ENCODE measurements at places on chromosomes 1 and 21.

DNA sequence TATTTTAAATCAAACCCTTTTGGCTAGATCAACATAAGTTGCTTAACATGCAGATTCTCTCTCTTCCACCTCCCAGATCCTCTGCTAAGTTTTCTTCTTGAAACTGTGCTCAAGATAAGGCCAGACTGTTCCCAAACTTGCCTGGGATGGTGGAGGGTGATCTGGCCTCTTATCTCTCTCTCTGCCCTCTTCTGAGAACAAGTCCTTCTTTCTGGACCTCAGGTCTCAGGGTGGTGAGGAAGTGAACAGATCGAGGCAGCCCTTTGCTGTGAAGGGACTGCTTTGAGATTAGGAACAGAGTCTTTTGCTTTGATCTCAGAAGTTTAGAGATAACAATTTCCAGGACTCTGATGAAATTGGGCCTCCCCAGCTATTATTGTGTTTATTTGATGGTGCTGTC is 70.7 kb downstream of the HUNK start:
- no peak for DNase-seq

- no peak for DNase-seq
These were observed 33.3 kb upstream of the CNTN2 start for GRCh38 chr1:205009670-205010069.

- DNase-seq, result no peak
These were observed 72.6 kb downstream of the TPR start for GRCh38 chr1:186302381-186302920.

DNA sequence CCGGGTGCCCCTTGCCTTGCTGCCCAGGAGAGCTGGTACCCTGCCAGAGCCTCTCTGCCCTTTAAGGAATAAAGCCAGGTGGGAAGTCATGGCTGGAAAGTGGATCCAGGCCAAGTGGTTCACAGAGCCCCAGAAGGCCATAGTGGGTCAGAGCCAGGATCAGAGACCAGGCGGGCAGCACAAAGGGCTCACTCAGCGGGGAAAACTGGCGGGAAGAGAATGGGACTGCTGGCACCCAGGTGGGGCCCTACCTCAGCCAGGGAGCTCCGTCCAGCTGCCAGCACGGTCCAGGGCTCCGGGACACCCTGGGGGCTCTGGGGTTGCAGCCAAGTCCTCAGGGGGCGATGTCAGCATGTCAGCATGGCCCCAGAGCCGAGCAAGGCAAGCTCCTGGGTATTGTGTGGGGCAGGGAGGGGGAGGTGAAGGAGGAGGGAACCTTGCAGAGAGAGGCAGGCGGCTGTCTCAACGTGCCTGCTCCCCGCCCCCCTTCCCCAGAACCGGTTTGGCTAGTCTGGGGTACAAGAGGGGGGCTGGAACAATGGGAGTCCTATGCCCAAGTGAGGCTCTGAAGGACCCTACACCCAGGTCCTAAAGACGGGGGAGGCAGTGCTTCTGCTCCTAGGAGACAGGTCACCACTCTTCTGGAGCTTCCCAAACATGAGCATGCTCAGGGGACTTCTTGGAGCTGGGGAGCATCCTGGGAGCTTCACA is at the start of gene ARHGEF19:
TSS of gene ARHGEF19 (minus strand) at position 402 of the 711 bp plus-strand sequence. CDS start 3,598 bp downstream, outside the sequence.
- no peak for DNase-seq

GRCh38 chr21:45074818-45075595 is 627 bp downstream of the ADARB1 start:
- DNase-seq, result peak; percentile 20

GRCh38 chr1:82494117-82494516 is 693.4 kb downstream of the ADGRL2 start:
- no peak for DNase-seq

- DNase-seq, result no peak
These were observed 104.8 kb downstream of the RGS2 start for GRCh38 chr1:192913683-192914082.
